ENCODE measurements at places on chromosomes 2 and 18. TPM values are rescaled to one million over a fixed set of nuclear protein-coding genes. Genes with fewer than 3 reads are reported as not detected.

The CTAGE1 gene
- not detected for polyA plus RNA-seq

The PLB1 gene
- polyA plus RNA-seq: 0.07 TPM

The CRYBA2 gene
- polyA plus RNA-seq: not detected

The LRRTM4 gene
- polyA plus RNA-seq: not detected

The CFC1 gene
- polyA plus RNA-seq: not detected

The SMC6 gene
- 45.5 TPM for polyA plus RNA-seq

The ST6GAL2 gene
- not detected for polyA plus RNA-seq

The SPC25 gene
- 56.8 TPM for polyA plus RNA-seq

The UGT1A8 gene
- not detected for polyA plus RNA-seq

The TEKT4 gene
- 0.27 TPM for polyA plus RNA-seq

The RGPD3 gene
- polyA plus RNA-seq: 0.11 TPM

The NEB gene
- polyA plus RNA-seq: 0.47 TPM

The IL36B gene
- not detected for polyA plus RNA-seq

The ABCG8 gene
- polyA plus RNA-seq: not detected

The LYPD1 gene
- not detected for polyA plus RNA-seq

The MOB4 gene
- 44.2 TPM for polyA plus RNA-seq

The MGAT4A gene
- polyA plus RNA-seq: 18.4 TPM

The ADAM23 gene
- polyA plus RNA-seq: 5.7 TPM

The EMILIN2 gene
- 4.3 TPM for polyA plus RNA-seq

The GRB14 gene
- polyA plus RNA-seq: not detected

The ITPRIPL1 gene
- 9.4 TPM for polyA plus RNA-seq

The DHX57 gene
- 16.8 TPM for polyA plus RNA-seq

The INPP1 gene
- polyA plus RNA-seq: 13.1 TPM

The RAX gene
- not detected for polyA plus RNA-seq

The CHST9 gene
- polyA plus RNA-seq: not detected

The COL4A3 gene
- 0.83 TPM for polyA plus RNA-seq

The STAM2 gene
- 15.3 TPM for polyA plus RNA-seq

The EDAR gene
- not detected for polyA plus RNA-seq

The IL1A gene
- polyA plus RNA-seq: 4.0 TPM

The TMEM200C gene
- polyA plus RNA-seq: not detected

The QPCT gene
- 0.86 TPM for polyA plus RNA-seq
